SHP77 treated with DMSO at 0.1 percent for 48 hours (cell line): ENCODE measurements at places on chromosomes 7 and 10.

- no peak for DNase-seq
These were observed 106.2 kb downstream of the RTKN2 start for GRCh38 chr10:62162261-62162981.

- no peak for DNase-seq
These were observed 121.0 kb downstream of the HIP1 start for GRCh38 chr7:75617634-75618234.

- no peak for DNase-seq
These were observed 315.5 kb downstream of the MAGI2 start for GRCh38 chr7:79137942-79138341.

- no peak for DNase-seq
These were observed 27.1 kb downstream of the VIPR2 start for GRCh38 chr7:159117366-159118196.

DNA sequence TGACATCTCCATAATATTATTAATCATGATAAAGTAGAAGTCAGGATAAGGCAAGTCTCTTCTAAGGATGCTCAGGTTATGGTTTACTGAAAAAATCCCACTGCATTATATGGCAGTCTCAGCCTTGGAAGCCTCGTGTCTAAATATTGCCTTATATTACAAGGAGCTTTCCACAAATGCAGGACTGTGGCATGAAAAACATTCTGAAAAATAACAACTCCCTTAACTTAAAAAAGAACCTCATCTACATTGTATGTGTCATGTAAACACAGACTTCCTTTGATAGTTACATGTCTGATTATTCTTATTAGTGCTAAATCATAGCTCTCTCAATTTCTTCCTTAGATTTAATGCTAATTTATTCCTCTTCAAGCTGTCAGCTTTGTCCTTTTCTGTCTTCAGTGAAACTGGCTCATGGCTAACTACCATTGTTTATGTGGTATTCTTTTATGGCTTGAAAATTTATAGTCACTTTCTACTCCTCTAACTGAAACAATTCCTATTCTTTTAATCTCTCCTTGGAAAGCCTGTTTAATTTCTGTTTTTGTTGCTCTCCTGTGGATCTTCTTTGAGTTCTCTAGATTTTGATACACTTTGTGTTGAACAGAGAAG is 156.1 kb downstream of the KIF20B start:
- no peak for DNase-seq

DNA sequence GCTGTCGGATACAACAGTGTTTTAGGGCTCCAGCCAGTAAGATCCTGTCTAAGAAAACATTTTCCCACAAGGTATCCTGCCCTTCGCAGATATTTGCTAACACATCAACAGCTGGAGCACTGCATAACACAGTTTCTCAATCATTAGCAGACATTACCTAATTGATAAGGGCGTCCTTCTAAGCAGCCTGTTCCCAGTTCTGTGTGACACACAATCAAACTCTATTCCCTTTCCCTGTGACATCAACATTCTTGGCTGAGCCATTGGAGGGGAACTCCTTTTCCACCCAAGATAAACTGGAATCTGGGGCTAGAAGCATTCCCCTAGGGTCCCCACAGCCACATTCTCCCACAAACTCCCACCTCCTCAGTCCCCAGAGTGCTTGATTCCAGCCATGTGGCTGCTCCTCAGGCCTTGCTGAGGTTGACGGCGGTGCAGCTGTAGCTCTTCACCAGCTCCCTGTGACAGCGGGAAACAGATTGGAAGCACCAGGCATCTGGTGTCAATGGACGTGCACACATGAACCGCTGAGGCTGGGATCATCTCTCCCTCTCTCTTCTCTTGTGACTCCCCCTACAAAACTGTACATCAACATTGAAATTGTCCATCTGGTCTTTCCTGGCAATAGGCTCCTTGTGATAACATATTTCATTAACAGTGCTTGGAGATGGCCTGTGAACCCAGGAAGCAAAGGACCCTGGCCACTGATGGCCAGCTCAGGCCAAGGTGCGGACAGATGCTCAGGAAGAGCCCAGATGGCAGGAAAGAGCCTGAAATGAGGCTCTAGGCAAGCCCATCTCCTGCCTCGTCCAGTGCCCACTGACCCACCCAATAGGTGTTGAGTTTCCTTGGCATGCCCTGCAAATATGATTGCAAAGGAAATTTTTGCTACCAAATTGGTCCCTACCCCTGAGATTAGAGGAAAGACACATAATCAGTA is 131.1 kb upstream of the TBX20 start:
- DNase-seq, result no peak

DNA sequence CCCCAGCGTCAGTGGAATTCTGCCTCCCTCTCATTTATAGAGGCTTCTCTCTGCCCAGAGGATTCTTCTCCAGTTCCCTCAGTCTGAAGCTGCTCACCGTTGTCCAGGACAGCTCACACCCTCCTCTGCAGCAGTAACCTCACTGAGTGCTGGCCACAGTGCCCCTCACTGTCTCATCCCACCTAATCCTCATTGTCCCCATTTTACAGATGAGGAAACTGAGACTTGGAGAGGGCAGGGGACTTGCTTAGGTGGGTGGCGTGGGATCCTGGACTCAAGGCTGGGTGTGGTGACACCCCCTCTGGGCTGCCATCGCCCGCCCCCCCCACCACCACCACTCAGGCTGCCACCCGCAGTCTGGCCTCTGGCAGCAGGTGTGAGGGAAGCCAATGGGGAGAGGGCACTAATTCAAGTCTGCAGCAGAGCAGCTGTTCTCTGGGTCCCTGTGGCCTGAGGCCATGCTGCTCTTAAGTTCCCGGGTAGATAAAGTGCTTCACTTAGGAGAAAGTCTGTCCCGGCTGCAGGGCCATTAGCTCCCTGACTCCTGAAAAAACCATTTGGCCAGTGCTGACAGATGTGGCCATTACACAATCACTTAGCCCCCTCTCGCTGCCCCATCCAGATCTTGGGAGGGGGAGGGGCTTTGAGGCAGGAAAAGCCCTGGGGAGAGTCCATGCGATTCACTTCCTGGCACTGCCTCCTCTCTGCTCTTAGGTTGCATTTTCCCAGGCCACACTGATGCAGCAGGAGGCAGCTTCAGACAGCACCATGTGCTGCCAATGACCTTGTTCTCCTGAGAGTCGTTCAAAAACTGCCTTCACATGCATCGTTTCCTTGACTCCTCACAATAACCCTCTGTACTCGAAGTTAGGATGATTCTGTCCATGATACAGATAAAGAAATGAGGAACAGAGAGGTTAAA is 36.3 kb downstream of the DRGX start:
- no peak for DNase-seq

GRCh38 chr7:40922316-40922670 is 780.6 kb downstream of the INHBA start:
- no peak for DNase-seq

DNA sequence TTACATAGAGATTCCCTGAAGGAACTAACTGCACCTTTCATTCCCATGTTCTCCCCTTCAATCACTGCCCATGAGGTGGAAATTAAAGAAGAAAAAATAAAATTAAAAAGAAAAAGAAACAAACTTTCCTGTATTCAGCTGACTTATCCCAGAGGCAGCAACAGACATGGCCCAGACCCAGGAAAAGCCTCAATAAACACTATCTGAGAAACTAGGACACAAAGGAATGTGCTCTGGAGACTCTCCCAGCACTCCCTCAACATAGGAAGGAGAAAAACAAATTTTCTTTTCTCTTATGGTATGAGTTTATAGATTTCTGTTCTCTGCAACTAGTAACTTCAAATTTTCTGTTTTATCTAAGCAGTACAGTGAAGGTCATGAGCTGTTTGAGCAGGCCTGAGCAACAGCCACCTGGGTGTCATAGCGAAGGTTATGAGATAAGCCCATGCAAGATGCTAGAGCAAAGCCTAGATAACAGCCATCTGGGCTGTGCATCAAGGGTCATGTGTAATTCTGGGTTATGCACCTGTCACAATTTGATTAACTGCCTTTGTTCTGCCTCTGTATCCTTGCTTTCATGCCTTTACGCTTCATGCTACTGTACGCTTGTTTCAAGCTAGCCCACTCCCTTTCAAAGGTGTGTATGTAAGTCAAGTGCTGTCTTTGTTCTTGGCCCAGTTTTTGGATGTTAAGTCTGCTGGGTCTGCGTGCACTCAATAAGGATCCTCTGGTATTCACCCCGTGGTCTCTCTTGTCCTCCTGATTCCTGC is 11.0 kb upstream of the OR6B1 start:
- no peak for DNase-seq

GRCh38 chr10:125030567-125031197 is 88.8 kb downstream of the ZRANB1 start:
- no peak for DNase-seq

DNA sequence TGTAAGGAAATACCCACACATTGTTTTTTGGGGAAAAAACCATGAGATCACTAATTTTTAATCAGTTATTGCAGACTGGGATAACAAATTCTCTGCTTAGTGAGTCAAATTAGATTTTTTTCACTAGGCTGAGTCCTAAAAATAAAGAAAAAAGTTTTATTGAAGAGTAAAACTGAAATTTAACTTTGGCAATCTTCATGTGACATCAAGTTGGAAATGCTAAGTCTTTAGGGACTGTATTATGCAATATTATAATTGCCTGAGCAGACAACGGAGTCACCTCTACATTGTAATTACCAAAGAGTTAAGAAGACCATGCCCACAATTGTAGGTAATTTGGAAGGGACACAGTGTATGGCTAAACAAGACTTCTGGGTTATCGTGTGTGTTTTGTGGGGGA is 2.2 kb upstream of the CLEC5A start:
- no peak for DNase-seq

DNA sequence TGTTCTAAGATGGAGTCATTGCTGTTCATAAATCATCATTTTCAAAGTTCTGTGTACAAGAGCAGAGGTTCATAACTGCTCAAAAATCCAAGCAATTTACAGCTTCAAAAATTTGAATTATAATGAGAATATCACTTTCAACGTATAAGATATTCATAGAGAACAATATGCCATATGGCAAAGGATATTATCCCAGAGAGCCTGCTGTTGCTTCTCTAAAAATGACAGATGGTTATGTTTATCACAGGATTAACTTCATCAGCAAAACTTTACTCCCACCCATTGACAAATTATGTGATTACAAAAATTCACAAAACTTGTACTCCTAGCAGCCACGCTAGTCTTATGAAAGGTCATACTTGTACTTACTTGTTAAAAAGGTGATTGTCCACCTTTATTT is 105.1 kb downstream of the PIP4K2A start:
- no peak for DNase-seq

DNA sequence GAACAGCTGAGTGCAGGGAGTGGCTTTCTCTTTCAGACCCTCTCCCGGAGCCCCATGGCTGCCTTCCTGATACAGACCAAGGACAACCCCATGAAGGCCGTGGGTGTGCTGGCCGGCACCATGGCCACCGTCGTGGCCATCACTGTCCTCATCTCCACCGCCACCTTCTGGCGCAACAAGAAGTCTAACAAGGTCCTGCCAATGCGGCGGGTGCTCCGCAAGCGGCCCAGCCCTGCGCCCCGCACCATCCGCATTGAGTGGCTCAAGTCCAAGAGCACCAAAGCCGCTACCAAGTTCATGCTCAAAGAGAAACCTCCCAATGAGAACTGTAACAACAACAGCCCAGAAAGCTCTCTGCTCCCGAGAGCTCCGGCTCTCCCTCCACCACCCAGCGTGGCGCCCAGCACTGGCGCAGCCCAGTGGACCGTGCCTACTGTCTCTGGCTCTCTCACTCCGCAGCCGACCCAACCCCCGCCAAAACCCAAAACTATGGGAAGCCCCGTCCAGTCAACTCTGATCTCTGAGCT is 11.2 kb downstream of the LRIT2 start:
- DNase-seq, result no peak

DNA sequence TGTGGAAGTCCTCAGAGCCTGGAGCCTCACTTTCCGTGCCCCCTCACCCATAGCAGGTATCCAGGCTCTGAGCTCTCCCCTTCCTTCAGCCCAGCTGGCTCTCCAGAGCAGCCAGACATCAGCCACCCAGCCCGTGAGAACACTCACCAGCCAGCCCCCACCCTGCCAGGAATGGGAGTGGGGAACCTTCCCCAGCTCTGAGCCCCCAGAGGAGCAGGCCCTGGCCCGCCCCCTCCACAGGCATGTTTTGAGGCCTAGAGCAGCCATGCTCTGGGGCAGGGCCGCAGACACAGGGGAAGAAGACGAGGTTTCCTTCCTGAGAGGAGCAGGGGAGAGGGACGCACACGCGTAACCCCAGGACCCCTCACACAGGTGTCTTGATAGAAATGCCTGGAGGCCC is 70.0 kb upstream of the COL13A1 start:
- DNase-seq, result no peak

DNA sequence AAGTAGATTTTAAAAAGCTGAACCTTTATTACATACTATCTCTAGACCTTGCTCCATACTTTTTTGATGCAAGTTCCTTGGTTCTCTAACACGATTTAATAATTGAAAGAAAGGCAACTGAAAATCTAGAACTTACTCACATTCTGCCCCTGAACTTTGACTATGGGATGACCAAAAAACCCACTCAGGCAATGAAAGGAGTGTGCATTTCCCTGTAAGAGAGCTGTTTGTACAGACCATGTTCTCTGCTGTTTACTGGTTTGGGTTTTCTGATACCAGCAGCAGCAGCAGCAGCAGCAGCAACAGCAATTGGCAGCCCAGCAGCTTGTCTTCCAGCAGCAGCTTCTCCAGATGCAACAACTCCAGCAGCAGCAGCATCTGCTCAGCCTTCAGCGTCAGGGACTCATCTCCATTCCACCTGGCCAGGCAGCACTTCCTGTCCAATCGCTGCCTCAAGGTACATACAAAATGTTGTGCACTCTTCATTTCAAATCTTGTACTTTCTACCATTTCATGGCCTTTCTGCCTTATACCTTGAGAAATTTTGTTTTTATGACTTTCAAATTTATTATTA is 216.7 kb downstream of the FOXP2 start:
- DNase-seq, result no peak

DNA sequence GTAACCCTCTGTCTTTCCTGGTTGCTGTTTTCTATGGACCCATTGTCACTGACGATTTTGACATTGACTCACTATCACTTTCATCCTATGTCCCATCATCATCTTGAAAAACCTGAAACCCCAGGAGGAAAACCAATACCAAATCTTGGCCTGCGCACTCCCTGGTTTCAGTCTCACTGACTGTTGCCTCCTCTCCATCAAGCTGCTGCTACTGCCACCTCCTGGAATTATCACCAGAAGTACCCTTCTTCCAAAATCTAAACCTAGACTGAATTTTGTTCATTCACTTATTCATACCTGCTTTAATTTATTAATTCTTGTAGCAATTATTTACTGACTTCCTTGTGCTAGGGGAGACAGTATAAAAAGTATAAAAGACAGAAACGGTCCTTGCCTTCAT is 44.5 kb upstream of the ACBD5 start:
- no peak for DNase-seq

DNA sequence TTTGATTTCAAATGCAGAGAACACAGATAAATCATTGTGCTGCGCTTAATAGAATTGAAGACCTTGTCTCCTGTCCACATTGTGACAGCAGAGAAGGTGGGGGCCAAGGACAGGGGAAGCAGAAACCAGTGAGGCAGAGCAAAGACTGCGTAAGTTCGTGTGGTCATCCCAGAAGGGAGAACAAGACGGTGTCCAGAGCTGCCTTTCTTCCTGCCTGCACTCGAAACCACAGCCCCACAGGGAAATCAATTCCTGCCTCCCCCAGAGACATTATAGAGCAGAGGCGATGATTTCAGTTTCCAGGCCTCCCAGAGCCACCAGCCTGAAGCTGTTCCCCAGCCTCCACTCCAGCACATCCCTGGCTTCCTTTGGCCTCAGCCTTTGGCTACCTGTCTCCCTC is 39.7 kb upstream of the UCN3 start:
- DNase-seq, result no peak
